Progenitor cell of endocrine pancreas (in vitro differentiated cells): ENCODE measurements at places on chromosomes 3 and 15. TPM values are rescaled to one million over a fixed set of nuclear protein-coding genes. Genes with fewer than 3 reads are reported as not detected.

RNF123 gene
- 52.2 and 54.4 TPM in 2 replicates for total RNA-seq

DNA sequence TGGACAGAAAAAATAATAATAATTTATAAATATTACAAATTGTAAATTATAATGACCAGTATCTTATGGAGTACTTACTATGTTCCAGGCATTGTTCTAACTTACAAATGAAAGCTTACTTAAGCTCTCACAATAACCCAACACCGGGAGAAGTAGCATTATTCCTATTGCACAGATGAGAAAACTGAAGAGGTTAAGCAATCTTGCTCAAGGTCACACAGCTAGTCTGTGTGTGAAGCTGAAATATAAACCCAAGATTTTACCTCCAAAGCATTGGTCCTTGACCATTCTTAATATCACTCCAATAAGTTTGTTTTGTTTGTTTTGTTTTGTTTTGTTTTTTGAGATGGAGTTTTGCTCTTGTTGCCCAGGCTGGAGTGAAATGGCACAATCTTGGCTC is 43.1 kb downstream of the GBE1 start:
- DNase-seq = no peak

- DNase-seq = no peak
Measured at GRCh38 chr3:182999767-183000166, 19.4 kb upstream of the DCUN1D1 start.

DNA sequence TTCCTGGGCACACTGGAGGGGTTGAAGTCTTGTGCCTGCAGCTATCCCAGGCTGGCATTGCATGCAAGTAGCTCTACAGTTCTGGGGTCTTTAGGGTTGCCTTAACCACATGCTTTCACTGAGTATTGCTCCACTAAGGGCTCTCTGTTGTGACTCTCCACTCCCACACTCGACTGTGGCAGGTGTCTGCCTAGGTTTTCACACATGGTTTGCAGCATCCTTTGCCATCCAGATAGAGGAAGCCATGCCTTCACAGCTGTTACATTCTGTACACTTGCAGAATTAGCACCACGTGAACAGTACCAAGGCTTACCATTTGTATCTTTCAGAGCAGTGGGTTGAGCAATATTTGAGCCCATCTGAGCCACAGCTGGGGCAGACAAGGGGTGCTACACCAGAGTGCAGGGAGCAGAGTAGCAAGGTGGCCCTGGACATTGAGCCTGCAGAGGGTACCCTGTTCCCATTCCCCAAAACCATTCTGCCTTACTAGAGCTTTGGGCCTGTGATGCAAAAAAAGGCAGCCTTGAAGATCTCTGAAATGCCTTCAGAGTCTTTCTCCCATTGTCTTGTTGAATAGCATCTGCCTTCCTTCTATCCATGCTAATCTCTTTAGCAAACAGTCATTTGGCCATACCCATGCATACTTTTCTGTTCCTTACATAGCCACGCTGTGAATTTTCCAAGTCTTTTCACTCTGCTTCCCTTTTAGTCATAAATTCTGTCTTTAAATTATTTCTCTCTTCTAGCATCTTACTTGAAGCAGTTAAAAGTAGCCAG is 95.2 kb upstream of the PLCL2 start:
- DNase-seq = no peak

GRCh38 chr3:3665961-3666640 is 133.1 kb upstream of the LRRN1 start:
- DNase-seq = no peak

GRCh38 chr3:41653571-41654239 is 308.2 kb downstream of the ULK4 start:
- DNase-seq = no peak

DNA sequence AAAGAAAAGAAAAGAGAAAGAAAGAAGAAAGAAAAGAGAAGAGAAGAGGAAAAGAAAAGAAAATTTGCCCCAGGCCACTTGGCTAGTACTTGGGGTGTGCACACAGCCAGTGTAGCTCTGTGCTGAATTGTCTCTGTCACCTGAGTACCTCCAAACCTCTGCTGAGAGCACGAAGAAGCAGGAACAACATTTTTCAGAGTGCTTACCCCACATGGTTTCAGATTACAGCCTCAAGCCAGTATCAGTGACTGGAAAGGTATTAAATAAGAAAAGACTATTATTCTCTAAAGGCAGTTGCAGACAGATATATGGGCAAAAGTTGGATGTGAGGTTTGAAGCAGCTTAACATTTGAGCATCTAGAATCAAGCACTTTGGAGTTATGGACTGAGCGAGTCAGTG is 113.3 kb upstream of the PHLDB2 start:
- no peak for DNase-seq

- no peak for DNase-seq
Measured at GRCh38 chr3:184335291-184335660, 2.1 kb upstream of the FAM131A start.
